ENCODE measurements at places on chromosomes 4 and X.
A peak's percentile ranks its signal among the peaks of the same experiment; 100 is the strongest.

DNA sequence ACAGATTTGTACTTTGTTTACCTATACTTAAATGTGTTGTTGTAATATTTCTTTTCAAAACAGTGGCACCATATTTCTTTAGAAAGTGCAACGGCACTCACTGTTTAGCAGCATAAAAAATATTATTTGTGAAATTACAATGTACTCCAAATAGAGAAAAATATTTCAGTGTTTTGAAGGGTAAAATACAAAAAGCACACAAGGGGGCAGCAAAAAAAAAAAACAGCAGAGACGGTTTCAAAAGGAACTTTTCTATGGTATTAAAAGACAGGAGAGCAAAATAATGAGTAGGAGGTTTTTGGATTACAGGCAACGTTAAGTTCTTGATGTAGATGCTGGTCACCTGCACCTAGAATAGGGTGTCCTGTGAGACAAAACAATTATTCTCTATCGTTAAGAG is 2.0 kb downstream of the NUDT11 start:
- DNase-seq, result no peak

DNA sequence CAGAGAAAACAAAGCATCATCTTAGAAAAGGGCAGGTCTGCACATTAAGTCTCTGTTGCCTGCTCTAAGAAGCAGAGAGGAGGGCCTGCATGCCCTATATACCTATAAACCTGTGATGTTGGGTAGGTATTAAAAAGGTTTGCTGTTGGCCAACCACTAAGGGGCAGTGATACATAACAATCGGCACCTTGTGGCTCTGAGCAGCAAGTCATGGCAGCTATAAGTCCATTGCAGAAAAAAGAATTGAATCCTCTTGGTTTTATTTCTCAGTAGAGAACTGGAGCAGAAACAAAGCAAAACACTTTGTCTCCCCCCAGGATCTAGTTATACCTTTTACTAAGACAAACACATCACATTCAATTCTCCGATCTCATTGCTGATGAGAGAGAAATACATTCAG is 1364.4 kb downstream of the STIM2 start:
- DNase-seq, result no peak

GRCh38 chr4:158008551-158009218 is 164.1 kb downstream of the GASK1B start:
- DNase-seq, result peak; percentile 47

GRCh38 chr4:13541720-13542576 is 2.4 kb downstream of the NKX3-2 start:
- DNase-seq, result no peak

- no peak for DNase-seq
Observed at GRCh38 chrX:81348388-81348787, 146.5 kb downstream of the SH3BGRL start.

- DNase-seq, result no peak
Observed at GRCh38 chr4:100954046-100954445, 393.3 kb downstream of the PPP3CA start.

- no peak for DNase-seq
Observed at GRCh38 chrX:25754399-25754798, 383.7 kb upstream of the MAGEB18 start.

- no peak for DNase-seq
Observed at GRCh38 chrX:97398030-97398551, 514.4 kb downstream of the RPA4 start.

- DNase-seq, result no peak
Observed at GRCh38 chr4:25401066-25401465, 24.0 kb downstream of the ANAPC4 start.

DNA sequence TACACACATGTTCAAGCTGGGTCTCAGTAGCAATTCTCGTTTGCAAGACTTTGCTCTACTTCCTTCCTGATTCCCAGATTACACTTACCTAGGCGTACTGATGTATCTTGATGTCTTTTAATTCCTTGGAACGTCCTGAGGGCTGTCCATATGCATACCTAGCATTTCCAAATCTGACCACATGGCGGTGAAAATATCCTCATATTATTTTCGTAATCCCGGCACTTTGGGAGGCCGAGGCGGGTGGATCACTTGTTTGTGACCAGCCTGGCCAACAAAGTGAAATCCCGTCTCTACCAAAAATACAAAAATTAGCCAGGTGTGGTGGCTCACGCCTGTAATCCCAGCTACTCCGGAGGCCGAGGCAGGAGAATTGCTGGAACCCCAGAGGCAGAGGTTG is 1786.3 kb upstream of the TENM3 start:
- no peak for DNase-seq

DNA sequence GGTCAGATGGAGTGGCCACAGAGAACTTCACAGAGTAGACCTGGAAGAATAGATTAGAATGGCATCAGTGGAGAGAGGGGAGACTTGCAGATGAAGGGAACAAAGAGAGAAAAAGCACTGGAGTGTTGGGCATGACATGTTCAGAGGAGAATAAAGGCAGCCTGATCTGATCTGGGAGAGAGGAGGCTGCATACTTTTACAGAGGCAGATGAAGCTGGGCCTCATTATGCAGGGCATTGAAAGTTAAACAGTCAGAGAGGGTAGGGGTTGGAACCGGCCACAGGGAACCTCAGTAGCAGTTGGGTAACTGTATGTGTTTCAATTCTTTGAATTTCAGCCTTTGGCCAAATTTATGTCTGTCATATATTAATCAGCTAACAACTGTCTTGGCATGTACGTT is 61.2 kb downstream of the SH3BGRL start:
- no peak for DNase-seq

- no peak for DNase-seq
Observed at GRCh38 chrX:41095908-41096307, 10.7 kb downstream of the USP9X start.

GRCh38 chrX:3960952-3961351 is 247.5 kb upstream of the PRKX start:
- DNase-seq, result no peak

GRCh38 chr4:69760455-69760854 is at the start of gene SULT1B1:
SULT1B1 (minus strand) TSS chr4:69760620; CDS start chr4:69755217, 5,403 bp downstream.
- peak; percentile 33 for DNase-seq

- DNase-seq, result no peak
Observed at GRCh38 chr4:8820178-8821102, 51.2 kb downstream of the HMX1 start.

DNA sequence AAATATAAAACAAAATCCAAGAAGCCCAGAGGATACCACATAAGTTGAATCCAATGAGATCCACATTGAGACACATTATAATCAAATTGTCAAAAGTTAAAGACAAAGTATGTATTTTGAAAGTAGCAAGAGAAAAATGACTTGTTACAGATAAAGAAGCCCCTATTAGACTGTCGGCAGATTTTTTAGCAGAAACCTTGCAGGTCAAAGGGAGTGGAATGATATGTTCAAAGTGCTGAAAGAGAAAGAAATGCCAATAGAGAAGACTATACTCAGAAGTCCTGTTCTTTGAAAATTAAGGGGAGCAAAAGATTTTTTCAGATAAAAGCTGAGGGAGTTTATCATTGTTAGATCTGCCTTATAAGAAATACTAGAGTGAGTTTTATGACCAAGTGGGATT is 148.9 kb upstream of the EPHA5 start:
- no peak for DNase-seq

GRCh38 chrX:135383249-135383648 is 38.5 kb upstream of the SMIM10L2A start:
- DNase-seq, result no peak

DNA sequence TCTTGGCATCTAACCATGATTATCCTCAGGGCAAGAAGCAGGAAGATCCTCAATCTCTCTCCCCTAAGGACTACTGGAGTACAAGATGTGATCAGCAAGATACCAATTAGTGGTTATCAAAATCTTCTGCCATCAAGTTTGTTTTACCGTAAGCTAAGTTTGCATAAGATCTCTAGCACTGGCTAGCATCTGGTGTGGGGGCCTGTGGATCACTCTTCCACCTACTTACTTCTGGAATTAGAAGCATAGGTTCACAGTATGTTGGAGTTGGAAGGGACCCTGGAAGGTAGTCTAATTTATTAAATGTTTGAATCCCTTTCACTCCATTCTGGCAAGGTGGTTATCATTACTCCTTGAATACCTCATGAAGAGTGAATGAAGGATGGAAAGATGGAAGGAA is 93.3 kb upstream of the BANK1 start:
- no peak for DNase-seq

DNA sequence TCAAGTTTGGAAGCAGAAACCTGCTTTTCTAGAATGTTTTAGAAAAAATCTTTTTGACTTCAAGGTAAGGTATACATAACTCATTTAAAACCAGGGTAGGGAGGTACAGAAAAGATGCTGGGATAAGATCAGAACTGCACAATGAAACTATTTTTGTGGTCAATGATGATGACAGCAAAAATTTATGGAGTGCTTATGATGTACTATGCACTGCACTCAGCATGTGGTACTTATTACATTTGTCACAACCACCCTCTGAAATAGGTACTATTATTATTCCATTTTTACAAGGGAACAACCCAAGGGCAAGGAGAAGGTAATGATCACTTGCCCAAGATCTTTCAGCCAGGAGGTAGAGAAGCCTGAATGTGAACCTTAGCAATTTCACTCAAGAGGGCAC is 8.0 kb downstream of the GPM6B start:
- DNase-seq, result no peak

- no peak for DNase-seq
Observed at GRCh38 chr4:103012551-103012950, 7.0 kb downstream of the SLC9B1 start.

- DNase-seq, result no peak
Observed at GRCh38 chr4:74111990-74112389, 13.0 kb upstream of the CXCL2 start.

GRCh38 chrX:56994375-56995270 is 718 bp downstream of the SPIN3 start:
- DNase-seq, result peak; percentile 8

DNA sequence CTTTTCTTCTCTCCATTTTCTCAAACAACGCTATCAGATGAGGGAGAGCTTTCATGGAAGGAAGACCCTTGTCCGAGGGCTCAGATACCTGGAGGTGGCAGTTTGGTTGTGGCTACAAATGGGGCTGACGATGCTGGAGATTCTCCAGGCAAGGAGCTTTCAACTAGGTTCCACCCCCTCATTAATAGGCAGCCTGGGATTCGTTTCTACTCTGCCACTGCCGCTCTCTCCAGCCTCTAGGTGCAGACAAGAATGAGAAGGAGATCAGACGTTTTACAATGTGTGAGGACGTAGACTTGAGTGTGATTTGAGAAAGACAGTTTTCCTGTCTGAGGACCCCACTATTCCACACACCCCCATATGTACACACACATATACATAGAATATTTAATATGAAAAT is 53.1 kb downstream of the ETNPPL start:
- no peak for DNase-seq

DNA sequence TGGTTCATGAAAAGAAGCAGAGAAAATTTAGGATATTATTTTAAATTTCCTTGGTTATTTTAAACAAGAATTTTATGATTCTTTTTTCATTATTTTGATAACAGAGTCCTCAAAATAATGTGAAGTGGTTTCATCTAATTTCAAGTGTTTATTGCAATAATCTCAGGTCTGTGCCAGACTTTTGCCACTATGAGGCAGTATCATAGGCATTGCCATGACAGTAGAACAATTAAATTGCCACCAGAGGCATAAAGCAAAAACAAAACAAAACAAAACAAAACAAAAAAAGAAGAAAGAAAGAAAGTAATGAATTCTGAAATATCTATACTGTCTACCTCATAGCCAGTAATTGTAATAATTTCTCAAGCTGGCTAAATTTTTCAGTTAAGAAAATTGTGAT is 739.2 kb downstream of the KCTD8 start:
- no peak for DNase-seq

GRCh38 chrX:81174286-81174685 is 27.4 kb downstream of the HMGN5 start:
- no peak for DNase-seq

- no peak for DNase-seq
Observed at GRCh38 chrX:12360986-12361598, 222.8 kb downstream of the FRMPD4 start.

- DNase-seq, result no peak
Observed at GRCh38 chr4:170400361-170400760, 310.6 kb upstream of the AADAT start.

DNA sequence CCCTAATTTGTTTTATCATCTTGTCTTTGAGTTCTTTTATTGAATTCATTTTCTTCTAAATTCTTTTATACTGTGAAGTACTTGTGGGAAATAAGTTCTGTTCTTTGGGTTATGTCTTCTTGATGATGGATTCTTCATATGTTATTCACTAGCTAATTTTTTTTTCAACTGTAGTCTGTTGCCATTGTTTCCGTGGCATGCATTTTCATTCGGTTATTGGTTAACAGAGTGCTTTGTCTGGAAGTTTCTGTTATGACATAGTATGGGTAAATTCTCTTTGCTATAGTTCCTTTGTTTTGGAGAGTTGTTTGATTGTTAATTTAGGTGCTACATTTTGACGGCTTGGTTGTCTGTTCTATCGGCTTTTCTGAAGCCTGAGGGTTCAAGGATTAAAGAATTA is 184.9 kb upstream of the AADAT start:
- DNase-seq, result no peak

DNA sequence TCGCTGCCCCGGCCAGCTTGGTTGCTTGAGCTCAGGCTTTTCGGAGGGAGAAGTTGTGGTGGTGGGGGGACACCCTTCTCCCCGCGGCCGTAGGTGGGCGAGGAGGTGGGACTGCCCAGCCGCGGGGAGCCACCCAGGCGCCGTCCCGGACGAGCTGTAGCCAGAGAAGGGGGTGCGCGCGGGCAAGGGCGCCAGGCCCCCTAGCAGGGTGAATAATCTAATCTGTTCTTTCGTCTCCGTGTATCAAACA is 3.1 kb downstream of the MID1IP1 start:
- no peak for DNase-seq

GRCh38 chr4:36235306-36235705 is 9.0 kb downstream of the ARAP2 start:
- no peak for DNase-seq

GRCh38 chrX:95290455-95290854 is 1394.2 kb upstream of the DIAPH2 start:
- no peak for DNase-seq

- no peak for DNase-seq
Observed at GRCh38 chr4:118787844-118788380, 48.0 kb downstream of the SEC24D start.

GRCh38 chrX:64330284-64330683 is 65.0 kb downstream of the MTMR8 start:
- no peak for DNase-seq

- no peak for DNase-seq
Observed at GRCh38 chr4:19729886-19730651, 521.6 kb upstream of the SLIT2 start.

DNA sequence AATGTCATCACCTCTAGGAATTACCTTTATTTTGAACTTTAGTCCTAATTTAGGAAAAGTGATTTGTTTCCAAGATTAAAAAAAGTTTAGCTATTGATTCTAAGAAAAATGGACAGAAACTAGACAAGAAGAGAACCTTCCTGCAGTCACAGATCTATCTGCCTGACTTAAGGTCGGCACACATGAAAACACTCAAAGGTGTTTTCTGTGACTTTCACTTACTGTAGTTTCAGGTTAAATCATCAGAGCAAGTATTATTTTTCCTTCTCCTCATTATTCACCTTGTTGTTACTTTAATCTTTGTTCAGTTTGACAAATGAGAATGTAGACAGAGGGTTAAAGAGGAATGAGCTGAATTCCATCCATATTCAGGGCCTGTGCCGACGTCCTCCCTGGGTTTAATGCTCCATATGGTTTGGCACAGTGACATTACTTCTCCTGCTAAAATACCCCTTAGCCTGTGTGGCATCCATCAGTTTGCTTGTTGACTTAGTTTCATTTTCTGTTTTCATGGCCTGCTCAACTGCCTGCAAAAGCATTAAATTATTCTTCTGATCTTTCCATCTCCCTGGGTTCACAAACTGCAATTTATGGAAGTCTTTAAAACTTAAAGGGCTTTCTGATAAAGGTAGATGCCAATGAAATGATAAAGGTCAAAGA is 352.7 kb downstream of the NKX6-1 start:
- DNase-seq, result no peak

- DNase-seq, result no peak
Observed at GRCh38 chrX:135585153-135585552, 64.7 kb downstream of the INTS6L start.
